Right forelimb (tissue), 1 donor: ENCODE measurements at places on chromosomes 13 and 19.

- DNase-seq: peak; percentile 60
Measured at GRCh38 chr13:34458756-34459715, 483.0 kb upstream of the NBEA start.

DNA sequence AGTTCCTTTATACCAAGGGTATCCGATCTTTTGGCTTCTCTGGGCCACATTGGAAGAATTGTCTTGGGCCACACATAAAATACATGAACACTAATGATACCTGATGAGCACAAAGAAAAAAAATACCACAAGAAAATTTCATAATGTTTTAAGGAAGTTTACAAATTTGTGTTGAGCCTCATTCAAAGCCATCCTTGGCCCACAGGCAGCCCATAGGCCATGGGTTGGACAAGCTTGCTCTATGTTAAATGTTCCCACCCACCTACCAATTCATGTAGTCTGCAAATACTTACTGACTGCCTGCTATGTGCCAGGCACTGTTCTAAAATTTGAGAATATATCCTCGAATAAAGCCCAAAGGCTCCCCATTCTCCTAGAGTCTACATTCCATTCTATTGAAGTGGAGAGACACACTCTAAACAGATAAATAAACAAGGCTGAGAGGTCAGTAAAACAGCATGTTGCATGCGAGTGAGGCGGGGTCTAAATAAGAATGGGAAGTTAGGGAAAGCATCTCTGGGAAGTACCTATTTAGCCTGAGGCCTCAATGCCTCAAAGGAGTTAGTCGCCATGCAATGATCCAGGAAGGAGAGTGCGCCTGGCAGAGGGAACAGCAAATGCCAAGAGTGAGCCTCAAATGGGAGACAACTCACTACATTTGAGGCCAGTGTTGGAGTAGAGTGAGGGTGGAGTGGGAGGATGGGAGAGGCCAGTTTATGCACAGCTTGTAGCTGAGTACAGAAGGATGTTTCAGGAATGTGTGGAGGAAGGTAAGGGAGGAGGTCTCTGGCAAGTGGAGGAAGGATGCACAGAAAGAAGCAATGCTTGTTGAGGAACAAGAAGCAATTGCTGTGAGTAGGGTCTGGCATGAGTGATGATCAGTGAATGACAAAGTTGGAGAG lies 52.5 kb upstream of the CLDN10 start:
- no peak for DNase-seq

DNA sequence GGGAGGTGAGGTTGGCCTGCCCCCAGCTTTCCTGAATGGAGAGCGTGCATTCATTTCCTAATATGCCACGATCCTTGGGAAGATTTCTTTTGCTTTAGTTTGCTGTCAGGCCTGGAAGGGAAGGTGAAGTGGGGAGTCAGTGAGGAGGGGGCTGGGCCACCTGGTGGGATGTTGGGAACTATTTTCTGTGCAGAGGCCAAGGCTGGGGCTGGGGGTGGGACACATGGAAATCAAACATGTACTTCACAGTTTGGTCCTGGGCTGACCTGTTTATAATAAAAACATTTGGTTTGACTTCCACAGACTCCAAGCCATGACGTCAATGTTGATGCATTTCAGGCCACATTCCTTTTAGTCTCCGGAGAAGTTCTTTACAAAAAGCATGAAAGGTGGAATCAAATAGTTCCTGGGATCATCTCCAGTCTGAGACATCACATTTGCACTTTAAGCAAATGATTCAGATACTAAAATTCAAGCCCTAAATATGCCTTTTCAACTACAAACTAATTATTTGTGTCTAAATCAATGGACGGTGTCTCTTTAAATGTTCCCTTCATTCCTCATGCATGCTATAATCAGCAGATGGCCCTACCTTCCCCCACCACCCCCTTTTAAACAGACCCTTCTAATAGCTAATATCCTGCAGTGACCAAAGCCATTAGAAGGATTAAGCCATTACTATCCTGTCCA lies 41.5 kb upstream of the MEDAG start:
- peak; percentile 59 for DNase-seq

GRCh38 chr19:2270423-2271233 lies 11.3 kb downstream of the PEAK3 start:
- peak; percentile 88 for DNase-seq

GRCh38 chr13:91216928-91217700 lies 130.4 kb upstream of the MIR17HG start:
- DNase-seq: no peak

GRCh38 chr13:96214824-96215445 lies 125.0 kb downstream of the HS6ST3 start:
- DNase-seq: no peak

DNA sequence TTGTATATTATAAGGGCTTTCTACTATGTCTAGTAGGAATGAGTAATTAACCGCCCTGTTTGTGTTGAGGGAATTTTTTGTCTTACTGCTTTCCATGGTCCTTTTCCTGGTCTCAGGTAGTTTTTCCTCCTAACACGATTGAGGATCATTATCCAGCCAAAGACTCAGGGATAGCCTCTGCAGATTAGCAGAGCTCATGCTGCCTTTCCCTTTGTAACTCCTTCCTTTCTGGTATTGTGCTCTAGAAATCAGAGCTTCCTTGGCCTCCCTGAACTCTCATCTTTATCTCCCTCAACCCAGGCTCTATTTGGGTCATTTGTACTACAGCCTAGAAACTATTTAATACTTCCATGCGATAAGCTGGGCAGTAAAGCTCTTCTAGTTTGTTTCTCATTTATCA lies 142.1 kb downstream of the PDS5B start:
- DNase-seq: no peak

DNA sequence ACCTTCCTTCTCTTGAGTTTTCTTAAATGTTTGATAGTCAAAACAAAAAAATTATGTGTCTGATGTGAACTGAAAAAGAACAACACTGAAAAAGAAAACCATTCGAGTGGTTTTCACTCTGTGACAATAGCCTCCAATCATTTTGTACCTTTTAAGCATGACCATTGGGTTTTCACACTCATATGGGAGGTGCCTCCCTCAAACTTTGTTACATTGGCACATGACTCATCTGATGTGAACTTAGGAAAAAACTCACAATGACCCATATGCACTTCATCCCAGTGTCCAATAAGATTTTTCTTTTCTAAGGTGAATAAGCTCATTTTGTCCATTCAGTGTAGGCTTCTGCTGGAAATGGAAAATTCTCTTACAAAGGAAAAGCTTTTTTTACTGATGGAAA lies 66.6 kb upstream of the XPO4 start:
- DNase-seq: no peak

GRCh38 chr19:49665036-49665350 lies 664 bp downstream of the IRF3 start:
- DNase-seq: no peak

DNA sequence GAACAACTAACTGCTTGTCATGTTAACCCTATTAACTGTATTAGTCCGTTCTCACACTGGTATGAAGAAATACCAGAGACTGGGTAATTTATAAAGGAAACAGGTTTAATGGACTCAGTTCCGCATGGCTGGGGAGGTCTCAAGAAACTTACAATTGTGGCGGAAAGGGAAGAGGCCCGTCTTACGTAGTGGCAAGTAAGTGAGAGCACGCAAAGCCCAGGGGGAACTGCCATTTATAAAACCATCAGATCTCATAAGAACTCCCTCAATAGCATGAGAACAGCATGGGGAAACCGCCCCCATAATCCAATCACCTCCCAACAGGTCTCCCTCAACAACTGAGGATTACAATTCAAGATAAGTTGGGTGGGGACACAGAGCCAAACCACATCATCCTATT lies 34.7 kb downstream of the PHF11 start:
- no peak for DNase-seq

GRCh38 chr19:29806098-29806866 lies 5.5 kb upstream of the CCNE1 start:
- peak; percentile 82 for DNase-seq

DNA sequence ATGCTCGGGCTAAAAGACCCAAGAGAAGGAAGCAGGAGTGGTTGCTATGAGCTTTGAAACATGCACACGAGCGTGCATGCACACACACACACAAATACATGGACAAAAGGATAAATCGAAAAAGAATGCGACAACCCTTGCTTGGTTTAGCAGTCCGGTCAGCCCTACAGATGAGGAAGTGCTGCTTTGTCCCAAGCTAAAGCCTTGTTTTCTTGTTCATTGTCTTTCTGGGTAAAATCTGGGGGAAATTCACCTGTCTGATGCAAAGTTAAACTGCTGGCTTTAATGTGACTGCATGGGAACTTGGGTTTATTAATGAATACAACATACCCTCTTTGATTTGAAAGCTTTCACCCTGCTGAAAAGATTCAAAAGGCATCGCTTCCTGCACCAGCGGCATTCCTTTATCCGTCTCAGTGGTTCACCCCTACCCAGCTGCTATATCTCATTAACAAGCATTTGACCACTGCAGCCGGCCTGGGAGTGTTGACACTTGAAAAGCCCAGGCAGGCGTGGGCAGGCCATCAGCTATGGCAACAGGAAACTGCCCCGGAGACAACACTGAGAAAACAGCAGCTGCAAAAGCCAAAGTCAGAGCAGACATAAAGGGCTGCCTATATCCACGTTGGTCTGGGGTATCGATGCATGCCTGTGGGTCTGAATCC lies 301.7 kb downstream of the NDFIP2 start:
- DNase-seq: peak; percentile 75

GRCh38 chr19:13557756-13558398 lies 51.6 kb upstream of the CACNA1A start:
- no peak for DNase-seq

DNA sequence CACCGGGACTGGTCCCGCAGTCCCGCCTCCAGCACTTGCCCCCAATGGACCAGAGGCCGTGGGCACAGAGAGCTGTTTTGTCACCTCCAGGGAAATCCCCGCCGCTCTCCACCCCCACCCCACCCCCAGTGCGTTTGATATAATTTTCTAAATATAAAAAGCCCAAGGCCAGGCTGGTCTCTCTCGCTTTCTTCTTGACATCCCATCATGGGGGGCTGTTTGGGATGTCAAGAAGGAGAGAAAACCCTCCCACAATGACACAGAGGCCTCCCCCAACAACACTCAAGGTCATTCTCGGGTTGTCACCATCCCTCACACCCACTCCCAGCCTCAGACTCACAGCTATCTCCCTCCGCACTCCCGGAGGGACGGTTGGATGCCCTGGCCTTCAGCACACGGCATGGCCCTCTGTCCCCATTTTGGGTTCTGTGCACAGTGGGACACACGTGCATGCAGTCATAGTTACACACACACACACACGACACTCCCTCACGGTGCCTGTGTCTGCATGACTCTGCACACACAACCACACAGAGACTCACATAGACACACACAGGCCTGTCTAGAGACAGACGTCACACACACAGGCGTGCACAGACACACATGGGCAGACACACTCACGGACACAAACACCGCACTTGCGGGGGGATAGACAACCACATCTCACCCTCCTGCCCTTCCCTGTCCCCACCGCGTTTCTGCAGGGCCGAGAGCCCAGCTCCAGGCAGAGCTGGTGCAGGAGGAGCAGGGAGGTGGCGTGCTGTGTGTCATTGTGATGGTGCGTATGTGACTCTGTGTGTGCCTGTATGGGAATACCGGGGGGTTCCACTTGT lies 4.8 kb upstream of the NFIC start:
- no peak for DNase-seq

- no peak for DNase-seq
Measured at GRCh38 chr19:47762615-47763308, 15.7 kb upstream of the SELENOW start.

GRCh38 chr13:91331047-91331915 lies 16.2 kb upstream of the MIR17HG start:
- DNase-seq: no peak

GRCh38 chr19:49790866-49791265 lies 22.2 kb downstream of the FUZ start:
- DNase-seq: no peak

DNA sequence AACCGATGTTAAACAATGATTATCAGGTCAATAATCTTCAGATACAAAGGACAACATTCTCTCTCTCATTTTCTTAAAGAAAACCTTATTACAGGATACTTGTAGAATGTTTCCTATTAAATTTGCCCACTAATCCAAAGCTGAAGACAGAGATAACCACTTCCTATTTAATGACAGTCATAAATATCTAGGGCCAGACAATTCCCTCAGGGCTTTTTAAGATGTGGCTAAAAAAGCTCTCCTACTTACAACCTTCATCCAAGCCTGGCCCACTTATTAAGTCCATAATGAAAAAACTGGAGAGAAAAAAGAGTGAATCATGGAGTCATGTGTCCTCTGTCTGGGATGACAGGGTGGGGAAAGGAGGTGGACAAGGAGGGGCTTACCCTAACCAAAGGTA lies 235.9 kb downstream of the KLF12 start:
- DNase-seq: no peak

GRCh38 chr13:51715613-51716012 lies 88.3 kb downstream of the DHRS12 start:
- no peak for DNase-seq

GRCh38 chr19:19619849-19620210 lies 1.3 kb upstream of the PBX4 start:
- no peak for DNase-seq

- no peak for DNase-seq
Measured at GRCh38 chr13:68056816-68057710, 826.9 kb upstream of the PCDH9 start.

DNA sequence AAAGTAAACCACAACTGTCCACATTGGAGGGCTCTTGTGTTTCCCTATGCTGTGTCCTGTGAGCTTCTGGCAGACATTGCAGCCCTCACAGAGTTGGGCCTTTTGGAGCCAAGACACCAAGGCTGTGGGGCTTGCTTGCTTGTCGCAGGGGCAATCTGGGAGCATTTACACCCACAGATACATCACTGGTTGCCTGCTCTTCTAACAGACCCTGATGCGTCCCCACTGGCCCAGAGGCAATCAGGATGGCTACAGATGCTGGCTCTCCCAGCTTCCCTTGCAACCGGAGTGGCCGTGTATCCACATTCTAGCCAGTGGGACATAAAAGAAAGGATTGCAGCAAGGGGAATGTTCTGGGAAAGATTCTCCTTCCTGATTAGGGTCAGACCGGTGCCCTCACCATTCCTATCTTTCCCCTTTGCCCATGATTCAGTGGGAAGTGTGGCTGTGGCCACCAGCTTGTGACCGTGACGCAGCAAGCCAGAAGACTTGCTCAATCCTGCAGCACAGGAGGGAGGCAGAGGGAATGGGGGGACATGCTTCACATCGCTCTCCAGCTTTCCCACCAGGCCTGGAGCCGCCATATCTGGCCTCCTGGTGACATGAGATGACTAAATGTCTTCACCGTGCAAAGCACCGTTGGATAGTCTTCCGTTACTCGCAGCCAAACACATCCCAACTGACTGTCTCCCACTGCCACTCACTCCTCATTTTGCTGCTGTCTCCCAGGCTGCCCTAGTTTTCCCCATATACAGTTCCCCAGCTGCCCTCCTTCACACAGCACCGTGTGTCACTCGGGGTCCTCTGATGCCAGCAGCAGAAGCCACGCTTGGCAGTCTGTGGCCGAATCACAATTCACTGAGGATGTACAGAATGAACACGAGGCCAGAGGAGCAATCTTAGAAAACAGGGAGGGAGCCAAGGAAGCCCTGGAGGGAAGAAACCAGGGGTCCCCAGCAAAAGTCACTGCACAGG lies 151.0 kb downstream of the DPF1 start:
- no peak for DNase-seq

- no peak for DNase-seq
Measured at GRCh38 chr19:40811478-40812341, 12.7 kb downstream of the EGLN2 start.
